Activated T-helper 1 cell treated with anti-CD3 and anti-CD28 coated beads, Interleukin-2, amount 50 U/mL, for 16 hours (primary cell): ENCODE measurements at places on chromosomes 2 and 18.

DNA sequence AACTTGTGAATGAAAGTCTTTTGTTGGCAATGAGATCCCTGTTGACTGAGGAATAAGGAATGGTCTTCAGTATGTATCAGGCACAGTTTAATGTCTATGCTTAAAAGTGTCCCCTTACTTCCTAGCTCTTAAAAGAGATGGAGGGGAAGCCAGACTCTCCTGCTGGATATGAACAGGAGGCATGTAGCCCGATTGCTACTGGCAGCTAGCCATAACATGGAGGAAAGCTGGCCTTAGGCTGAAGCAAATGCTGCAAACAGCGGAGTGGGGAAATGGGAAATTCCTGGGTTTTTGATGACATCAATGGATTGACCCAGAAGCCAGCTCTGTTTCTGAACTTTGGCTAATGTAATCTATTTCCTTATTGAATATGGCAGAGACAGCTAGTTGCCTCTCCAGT, 266.1 kb downstream of the SLC4A3 start:
- DNase-seq = no peak

DNA sequence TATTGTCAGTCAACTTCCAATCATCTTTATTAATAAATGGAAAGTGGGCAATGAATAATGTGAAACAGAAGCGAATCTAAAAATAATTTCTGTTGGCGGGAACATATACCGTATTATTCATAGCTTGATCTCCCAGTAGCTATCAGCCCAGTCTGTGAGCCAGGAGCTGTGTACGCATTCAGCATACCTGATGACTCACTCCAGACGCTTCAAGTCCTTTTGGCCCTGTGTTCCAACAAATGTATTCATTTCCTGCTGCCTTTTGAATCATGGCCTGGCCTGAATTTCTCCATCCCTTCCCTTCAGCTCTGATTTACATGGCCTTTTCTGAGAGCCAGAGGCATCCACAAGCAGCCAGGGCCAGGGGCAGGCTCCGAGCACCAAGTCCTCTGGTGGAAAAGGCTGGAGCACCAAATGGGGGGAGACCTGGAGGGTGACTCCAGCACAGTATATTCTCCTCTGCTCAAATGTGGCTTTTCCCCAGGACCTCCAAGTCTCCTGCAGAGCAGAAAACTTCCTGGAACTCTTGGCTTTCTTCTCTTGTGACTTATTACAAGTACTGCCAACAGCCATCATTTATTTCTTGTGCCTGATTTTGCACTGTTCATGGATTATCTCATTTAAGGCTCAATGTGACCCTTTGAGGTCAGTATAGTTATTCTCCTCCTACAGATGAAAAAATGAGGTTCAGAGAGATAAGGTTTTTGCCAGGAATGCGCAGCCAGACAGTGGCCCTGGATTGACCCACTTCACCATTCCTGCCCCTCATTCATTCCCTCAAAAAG, 108.7 kb downstream of the EN1 start:
- DNase-seq = no peak

- no peak for DNase-seq
Observed at GRCh38 chr2:38613126-38613848, 10.6 kb upstream of the HNRNPLL start.

DNA sequence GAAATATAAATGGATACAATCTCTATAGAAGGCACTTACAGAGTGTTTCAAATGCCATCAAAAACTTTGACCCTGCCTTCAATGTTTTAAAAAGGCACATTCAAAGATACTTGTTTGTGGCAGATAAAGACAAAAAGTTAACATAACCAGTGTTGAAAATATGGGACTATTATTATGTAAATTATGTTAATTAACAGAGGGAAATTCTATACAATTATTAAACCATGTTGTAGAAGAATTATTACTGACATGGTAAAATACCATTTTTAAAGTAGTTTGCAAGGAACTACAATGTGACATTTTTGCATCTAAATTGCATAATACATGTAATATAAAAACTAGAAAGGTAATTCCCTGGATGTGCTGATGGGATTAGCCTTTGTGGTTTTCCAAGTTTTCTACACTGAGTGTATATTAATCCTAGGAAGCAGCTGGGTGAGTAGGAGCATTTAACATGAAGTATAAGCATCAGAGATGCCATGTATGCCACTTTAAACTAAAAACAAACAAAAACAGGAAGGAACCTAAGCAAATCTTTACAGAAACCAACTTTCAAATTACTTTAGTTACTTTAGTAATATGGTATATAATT, 21.7 kb downstream of the MIB1 start:
- DNase-seq = no peak

DNA sequence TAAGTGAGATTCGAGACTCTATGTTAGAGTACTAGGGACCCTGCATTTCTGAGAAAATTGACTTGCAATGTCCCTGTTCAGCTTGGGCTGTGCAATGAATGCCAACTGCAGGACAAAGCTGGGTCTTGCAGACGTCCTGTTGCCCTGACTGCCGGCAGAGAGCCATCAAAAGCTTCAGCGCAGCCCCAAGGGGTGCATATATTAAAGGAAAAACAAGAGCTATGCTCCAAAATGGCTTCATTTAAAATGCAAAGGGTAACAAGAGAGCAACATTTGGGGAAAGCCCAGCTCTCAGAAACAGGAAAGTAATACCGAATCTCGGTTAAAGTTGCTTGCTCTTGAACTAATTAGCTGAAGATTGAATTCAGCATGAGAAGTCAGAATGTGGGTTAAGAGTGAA, 110.9 kb upstream of the PNPT1 start:
- DNase-seq = no peak

GRCh38 chr18:79944126-79944731, 7.2 kb downstream of the SLC66A2 start:
- DNase-seq = no peak

DNA sequence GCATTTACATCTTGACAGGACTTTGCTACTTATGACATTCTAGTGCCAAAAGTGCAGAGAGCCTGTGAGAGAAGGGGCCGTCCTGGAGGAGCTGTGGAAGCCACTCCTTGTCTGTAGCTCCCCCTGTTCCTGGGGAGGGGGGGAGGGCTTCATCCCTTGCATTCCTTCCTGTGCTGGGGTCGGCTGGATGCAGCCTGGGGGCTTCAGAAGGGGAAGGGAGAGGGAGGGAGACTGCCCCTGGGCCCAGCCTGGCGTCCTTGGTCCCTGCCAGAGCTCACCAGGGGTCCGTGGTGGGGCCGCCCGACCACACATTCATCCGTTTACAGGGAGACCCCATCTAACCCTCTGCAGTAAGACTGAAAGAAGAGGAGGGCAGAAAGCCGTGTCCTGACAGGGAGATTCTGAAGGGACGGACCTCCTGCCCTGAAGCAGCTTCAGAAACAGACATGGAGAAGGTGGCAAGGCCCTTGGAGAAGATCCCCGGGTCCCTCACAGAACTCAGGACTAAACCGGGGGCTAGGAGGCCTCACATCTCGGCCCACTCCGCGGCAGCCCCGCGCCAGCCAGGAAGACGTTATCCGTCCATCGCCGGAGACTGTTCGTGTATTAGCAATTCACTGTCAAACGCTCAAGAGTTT, 258.3 kb upstream of the SALL3 start:
- no peak for DNase-seq

DNA sequence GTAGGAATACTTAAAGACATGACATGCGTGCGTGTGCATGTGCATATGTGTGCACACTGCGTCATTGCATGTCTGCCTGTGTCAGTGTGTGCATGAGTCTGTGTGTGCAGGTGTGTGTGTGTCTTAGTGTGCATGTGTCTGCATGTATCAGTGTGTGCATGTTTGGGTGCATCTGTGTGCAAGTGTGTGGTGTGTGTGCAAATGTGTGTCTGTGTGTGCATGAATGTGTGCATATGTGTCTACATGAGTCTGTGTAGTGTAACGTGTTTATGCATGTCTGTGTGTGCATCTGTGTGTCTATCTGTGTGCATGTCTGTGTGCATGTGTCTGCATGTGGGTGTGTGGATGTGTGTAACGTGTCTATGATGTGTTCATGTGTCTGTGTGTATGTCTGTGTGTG, 30.5 kb downstream of the KCNG2 start:
- no peak for DNase-seq

GRCh38 chr2:128405467-128405900, 86.8 kb upstream of the HS6ST1 start:
- no peak for DNase-seq

GRCh38 chr2:235934774-235935484, 233.3 kb downstream of the GBX2 start:
- no peak for DNase-seq

GRCh38 chr2:65722028-65722778, 289.8 kb upstream of the SPRED2 start:
- DNase-seq = no peak

GRCh38 chr2:118779362-118779761, 68.1 kb downstream of the EN1 start:
- no peak for DNase-seq

DNA sequence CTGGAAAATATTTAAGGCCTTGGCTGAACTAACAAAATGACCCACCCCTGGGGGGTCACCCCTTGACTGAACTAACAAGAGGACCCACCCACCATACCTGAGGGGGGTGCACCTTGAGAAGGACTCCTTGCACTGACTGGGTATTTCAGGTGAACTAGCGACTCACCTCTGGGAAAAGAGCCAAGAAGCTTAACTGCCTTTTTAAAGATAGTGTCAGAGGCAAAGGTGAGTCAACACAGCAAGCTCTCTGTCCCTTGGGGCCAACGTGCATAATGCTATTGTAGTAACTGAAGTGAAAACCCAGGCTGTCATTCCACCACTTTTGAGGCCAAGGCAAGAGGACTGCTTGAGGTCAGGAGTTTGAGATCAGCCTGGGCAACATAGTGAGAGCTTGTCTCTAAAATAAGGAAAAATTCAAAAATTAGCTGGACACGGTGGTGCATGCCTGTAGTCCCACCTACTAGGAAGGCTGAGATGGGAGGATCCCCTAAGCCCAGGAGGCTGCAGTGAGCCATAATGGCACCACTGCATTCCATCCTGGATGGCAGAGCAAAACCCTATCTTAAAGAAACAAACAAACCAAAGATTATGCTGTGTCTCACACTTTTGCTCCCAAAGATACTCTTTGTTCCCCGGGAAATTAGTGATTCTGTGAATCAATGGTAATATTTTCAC, 36.4 kb upstream of the ZCCHC2 start:
- DNase-seq = no peak

- DNase-seq = no peak
Observed at GRCh38 chr18:27985832-27986231, 191.1 kb downstream of the CDH2 start.

DNA sequence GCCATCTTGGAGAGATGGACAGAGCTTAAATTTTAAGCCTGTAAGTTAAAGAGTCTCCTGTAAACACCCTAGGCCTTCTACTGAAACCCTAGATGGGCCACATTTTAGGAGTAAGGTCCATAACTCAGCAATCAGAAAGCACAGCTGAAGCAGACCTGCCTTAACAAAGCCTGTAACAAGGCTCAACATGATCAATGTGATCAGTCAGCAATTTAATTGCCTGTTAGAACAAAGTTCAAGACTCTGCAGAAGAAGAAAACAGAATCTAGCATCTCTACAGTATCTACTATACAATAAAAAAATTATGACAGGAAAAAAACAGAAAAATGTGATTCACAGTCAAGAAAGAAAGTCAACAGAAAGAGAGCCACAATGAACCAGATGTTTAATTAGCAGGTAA, 27.1 kb downstream of the SEPTIN10 start:
- no peak for DNase-seq

DNA sequence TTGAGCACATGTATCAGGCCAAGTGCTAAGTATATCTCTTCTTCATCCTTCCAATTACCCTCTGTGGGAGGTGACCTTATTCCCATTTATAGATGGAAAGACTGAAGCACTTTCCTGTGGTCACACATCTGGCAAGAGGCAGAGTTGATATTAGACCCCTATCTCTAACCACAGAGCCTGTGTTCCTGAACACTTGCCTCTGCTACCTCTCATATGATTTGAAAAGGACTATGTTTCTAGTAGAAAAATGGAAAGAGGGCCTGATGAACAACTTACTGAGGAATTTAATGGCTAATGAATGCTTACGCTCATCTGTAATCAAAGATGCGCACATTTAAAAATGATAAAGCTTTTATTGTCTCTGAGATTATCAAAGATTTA, 46.2 kb upstream of the DYNC2LI1 start:
- DNase-seq = no peak

DNA sequence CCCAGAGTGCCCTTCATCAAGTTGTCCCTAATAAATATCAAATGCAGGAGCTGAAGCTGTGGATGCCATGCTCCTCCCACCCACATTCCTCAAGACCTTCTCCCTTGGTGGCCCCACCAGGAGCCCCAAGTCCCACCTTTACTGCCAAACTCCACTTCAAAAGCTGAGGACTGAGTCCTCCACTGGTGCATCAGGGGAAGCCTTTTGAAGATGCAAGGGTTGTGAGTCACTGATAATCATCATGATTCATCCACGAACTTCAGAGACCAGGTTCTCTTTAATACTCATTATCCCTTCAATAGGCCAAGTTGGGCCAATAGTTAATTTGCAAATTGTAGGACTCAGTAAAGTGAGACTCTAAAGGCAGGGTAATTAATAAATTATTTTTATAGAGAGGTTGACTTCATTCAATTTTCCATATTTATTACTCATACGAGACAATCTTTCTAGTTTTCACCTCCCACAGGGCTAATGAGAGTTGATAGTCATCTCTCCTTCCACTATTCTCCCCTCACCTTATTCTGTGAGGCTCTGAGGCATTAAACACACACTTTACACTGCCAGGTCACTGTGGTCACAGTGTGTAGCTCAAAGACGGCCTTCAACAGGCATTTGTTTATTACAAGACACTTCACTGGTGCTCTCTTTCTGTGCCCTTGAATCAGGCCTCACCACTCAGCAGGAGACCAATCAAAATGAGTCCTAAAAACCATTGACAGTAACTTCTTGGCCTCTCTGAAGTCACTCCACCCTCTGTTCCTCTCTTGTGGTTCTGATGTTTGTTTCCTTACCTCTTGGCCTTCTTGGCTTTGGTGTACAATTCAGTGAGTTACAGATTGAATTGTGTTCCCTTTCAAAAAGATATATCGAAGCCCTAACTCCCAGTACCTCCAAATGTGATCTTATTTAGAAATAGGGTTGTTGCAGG, 99.9 kb downstream of the TRIB2 start:
- DNase-seq = no peak

DNA sequence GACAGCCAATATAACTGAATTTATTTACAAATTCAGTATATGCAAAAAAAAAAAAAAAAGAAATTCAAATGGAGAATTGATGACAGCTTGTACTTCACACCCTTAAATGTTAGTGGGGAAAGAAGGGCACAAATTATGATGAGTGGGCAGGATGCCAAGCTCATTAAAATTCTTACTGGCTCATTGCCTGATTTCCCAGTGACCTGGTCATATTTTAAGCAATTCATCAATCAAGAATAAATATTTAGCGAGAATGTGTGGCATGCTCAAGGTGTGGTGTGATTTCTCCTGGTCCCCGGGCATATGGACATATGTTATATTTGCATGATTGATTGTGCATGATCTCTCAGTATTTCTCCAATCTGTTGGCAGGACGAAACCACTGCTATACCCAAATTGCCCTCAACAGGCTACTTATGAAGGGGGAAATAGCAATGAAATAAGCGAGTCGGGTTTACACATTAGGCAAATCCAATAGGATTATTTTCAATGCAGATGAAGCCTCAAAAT, 883.0 kb downstream of the LRRTM4 start:
- no peak for DNase-seq

GRCh38 chr2:46171996-46172546, 125.1 kb upstream of the EPAS1 start:
- DNase-seq = no peak
